ENCODE measurements at places on chromosomes 12 and 14. TPM values are rescaled to one million over a fixed set of nuclear protein-coding genes. Genes with fewer than 3 reads are reported as not detected.

GRCh38 chr12:119168721-119169120 is 10.0 kb upstream of the HSPB8 start:
- no peak for DNase-seq

- no peak for DNase-seq
These were observed 247.8 kb upstream of the OR4E1 start for GRCh38 chr14:21921453-21921852.

DNA sequence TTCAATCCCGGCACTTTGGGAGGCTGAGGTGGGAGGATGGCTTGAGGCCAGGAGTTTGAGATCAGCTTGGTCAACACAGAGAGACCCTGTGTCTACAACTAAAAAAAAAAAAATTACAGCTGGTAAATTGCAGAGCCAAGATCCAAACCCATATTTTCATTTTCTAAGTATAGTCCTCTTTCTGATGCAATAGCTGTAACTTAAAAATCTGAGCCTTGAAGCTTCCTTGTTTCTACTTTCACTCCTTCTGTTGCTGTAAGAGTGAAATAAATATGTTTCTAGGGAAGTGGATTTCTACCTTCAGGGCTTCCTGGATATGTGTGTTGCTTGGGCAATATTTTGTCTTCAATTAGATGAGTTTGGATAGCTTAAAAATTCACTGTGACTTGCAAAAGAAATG is 42.0 kb upstream of the PRICKLE1 start:
- DNase-seq: no peak

- no peak for DNase-seq
These were observed 13.6 kb upstream of the LEMD3 start for GRCh38 chr12:65155784-65156183.

GRCh38 chr12:113002155-113002554 is 23.8 kb downstream of the OAS2 start:
- DNase-seq: no peak

GRCh38 chr14:69789118-69789640 is 7.9 kb downstream of the SLC10A1 start:
- DNase-seq: no peak

DNA sequence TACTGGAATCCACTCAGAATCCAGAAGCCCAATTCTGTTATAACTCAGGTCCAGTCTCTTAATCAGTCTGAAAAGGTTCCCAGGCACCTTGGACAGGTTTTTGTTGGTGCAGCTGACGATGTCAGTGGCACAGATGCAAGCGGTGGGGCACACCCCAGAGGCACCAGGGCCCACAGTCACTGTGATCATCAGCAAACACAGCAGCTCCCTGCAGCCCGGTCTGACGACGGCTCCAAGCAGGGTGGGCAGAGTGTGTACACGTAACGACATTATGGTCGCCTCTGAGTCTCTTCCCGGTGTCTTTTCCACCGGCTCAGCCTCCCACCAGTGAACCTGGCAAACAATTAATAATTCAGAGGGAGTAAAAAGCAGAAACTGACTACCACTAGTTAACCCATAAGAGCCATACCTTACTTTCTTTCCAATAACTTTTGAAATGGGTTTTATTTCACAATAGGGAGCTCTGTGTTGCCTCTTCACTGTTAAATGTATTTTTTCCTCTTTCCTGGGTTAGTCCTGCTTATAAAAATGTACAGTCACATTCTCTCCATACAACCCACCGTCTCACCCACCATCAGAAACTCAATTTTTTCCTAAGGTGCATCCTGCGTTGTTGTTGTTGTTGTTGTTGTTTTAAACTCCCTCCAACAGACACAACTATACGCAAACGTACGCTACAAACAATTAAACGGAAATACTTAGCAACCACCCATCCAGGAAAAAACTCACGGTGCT is 521 bp upstream of the PCED1B start:
- DNase-seq: no peak

DNA sequence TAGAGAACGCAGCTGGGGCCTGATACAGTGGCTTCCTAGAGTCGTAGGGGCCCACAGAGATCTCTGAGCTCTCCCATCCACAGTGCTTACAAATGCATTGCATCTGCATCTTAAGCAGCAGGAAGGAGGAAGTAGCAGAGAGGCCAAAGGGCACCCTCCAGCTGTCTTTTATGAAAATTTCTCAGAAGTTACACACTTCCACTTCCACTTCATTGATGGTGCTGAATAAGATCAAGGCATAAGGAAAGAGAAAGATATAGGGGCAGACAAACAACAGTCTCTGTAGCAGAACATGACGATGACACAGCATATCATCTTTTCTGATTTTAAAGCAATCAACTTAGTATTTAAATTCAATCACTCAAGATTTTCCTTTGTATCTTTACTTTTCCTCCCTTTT is 51.6 kb upstream of the ABCC9 start:
- DNase-seq: no peak

GRCh38 chr14:101877766-101878165 is 86.6 kb upstream of the DYNC1H1 start:
- DNase-seq: no peak

Gene MEG3
- total RNA-seq: 82.2 TPM

Gene SLC25A21
- total RNA-seq: not detected

Gene SELPLG
- total RNA-seq: 15.4 TPM

Gene ENDOU
- total RNA-seq: 1.4 TPM
